ENCODE measurements at places on chromosomes 2 and 18.

GRCh38 chr2:206378835-206379234 is 64.5 kb upstream of the ADAM23 start:
- peak; percentile 1 for DNase-seq

GRCh38 chr2:238320648-238321281 is 447 bp downstream of the TRAF3IP1 start:
- no peak for DNase-seq

GRCh38 chr2:97728091-97728731 is 14.8 kb downstream of the ZAP70 start:
- no peak for DNase-seq

GRCh38 chr18:26840965-26841364 is 24.5 kb downstream of the AQP4 start:
- no peak for DNase-seq

DNA sequence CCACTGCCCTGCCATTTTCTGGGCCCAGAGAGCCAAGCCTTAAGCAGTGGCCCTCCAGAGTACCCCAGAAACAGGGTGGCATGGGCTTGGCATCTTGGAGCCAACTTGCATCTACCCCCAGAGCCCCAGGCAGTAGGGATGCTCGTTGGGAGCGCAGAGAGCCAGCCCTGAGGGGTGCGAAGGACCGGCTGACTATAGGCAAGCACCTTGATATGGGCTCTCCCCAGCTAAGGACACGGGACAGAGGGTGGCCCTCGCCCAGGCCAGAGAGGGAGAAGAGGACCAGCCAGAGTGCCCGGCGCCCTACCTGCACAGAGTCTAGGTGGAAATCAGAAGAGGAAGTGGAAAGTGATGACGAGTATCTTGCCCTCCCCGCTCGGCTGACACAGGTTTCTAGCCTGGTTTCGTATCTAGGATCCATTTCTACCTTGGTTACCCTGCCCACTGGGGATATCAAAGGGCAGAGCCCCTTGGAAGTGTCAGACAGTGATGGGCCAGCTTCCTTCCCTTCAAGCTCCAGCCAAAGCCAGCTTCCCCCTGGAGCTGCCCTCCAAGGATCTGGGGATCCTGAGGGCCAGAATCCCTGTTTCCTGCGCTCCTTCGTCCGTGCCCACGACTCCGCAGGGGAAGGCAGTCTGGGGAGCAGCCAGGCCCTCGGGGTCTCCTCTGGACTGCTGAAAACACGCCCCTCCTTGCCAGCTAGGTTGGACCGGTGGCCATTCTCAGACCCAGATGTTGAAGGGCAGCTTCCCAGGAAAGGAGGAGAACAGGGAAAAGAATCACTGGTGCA is 16.2 kb downstream of the CEP68 start:
- no peak for DNase-seq

DNA sequence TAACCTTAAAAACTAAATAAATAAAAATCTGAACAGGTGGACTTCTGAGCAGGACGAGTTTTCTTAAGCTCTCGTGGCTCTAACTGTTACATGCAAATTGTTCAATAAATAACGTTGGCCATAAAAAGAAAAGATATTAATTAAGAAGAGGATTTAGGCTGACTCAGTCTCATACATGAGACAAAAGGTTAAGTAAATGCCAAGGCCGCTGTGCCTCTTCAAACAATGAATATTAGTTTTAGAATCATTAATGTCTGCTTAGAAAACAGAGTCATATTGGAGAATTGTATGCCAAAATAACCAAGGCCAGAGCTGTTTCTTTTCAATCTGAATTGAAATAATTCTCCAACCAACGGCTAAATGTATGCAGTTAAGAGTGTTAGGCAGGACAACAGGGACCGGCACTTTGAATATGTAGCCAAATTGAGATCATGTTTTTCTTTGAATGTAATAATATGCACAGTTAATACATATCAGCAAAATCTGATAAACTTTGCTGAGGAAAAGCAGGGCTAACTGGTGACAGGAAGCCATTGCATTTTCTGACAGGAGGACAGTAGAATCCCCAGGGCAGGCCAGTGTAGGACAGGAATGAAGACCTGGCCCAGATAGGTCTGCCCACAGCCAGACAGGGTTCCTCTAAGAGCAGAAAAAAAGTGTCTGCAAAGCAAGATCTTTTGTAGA is 1041.4 kb upstream of the FANCL start:
- DNase-seq, result no peak

- no peak for DNase-seq
Measured at GRCh38 chr2:241869087-241869961, at the start of gene RTP5. TSS of gene RTP5 (plus strand) at chr2:241869729. CDS start at chr2:241869757, 28 bp downstream.
